ENCODE measurements at places on chromosomes 1 and 21.

GRCh38 chr1:1462318-1462966 is 9.1 kb upstream of the ATAD3B start:
- DNase-seq: no peak

DNA sequence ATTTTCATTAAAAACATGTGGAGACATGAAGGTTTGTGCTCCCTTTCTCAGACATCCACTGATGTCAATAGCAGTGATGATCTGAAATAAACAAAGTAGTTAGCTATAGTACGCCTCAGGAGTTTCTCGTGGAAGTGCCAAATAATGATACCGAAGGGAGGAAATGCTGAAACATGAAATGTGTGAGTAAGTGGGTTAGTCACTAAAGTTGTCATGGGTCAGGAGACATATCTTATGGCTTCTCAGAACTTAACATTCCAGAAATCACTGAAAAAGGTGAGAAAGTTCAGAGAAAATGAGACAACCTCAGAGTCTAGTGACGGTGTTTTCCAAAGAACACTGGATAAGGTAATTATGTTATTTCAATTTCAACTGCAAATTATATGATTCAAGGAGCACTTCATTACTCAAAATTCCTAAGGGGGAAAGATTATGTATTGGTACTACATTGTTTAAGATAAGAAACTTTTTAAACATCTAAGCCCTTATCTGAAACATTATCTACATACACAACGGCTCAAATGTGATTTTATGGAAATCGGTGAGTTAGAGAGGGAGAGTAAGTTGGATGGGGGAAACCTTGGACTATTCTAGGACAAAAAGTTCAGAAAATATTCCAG is 20.6 kb downstream of the NIBAN1 start:
- no peak for DNase-seq

DNA sequence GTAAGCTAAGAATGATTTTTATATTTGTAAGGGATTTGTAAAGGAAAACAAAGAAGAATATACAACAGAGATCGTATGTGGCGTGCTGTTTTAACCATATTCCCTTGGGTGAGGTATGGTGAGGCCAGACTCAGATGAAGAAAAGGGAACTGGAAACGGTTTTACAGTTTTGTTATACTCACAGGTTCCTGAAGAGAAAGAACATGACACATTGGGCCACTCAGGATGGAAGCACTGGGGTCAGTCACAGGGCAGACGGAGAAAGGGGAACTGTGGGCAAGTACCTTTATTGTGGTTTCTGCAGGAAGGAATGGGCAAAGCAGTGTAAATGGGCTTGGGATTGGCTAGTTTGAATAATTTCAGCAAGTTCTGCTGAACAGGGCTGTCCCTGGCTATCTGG is 177.4 kb downstream of the LBR start:
- no peak for DNase-seq

DNA sequence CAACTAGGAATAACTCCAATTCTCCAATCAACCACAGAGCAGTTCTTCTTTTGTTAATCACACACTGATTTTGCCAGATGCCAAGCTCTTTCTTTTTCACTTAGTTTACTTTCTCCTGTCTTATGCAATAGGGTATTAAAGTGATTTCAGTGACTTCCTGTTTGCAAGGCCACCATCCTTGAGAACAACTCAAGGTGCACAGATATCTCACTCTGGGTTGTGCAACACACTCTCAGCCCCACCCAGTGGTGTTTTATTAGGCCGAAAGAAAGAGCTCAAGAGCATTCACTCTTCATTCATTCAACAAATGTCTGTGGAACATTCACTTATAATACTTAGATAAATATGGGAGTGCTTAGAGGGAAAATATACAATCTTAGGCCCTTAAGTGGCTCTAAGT is 352.5 kb downstream of the ZNF326 start:
- no peak for DNase-seq

DNA sequence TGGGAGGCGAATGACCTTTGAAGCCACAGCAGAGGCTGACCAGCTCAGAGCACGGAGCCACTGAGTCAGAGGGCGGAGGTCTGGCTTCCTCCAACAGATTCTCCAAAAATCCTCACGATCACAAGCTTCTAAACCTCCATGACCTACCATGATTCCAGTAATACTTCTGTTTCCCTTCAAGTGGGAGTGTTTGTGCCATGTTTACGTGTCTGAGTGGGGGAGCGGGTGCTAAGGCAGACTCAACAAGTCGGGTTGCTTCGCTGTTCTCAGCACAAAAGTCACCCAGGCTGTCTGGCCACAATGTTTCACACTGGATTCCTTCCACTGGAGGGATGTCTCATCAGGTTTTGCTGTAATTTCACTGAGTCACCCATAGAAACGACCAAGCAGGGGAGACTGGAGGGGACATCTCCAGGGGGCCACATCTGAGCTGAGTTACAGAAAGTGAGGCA is 86.2 kb downstream of the SLC66A1 start:
- DNase-seq: no peak

- DNase-seq: peak; percentile 65
Measured at GRCh38 chr1:179867493-179868330, 9.9 kb downstream of the TOR1AIP2 start.

DNA sequence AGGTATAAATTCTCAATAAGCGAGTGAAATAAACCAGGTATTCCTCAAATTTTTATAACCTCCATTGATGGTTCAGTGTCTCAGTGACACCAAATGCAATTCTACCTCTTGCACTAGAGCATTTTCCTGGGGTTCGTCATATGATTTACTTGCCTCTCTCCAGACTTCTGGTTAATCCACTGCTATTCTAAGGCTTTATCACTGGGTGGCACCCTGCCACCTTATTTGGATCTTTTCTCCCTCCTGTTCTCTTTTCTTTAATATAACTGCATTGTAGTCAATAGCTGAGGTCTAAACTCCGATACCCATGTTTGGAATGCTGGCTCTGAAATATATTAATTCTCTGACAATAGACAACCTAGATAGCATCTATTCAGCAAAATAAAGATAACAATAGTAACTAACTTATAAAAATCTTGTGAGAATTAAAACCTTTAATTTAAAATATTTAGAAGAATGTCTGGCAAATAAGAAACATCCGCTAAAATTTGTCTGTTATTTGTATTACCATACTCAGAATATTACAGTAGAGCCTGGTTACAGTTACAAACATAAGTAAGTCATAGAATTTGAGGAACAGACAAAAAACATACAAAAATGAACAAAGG is 436.4 kb downstream of the PLA2G4A start:
- no peak for DNase-seq

DNA sequence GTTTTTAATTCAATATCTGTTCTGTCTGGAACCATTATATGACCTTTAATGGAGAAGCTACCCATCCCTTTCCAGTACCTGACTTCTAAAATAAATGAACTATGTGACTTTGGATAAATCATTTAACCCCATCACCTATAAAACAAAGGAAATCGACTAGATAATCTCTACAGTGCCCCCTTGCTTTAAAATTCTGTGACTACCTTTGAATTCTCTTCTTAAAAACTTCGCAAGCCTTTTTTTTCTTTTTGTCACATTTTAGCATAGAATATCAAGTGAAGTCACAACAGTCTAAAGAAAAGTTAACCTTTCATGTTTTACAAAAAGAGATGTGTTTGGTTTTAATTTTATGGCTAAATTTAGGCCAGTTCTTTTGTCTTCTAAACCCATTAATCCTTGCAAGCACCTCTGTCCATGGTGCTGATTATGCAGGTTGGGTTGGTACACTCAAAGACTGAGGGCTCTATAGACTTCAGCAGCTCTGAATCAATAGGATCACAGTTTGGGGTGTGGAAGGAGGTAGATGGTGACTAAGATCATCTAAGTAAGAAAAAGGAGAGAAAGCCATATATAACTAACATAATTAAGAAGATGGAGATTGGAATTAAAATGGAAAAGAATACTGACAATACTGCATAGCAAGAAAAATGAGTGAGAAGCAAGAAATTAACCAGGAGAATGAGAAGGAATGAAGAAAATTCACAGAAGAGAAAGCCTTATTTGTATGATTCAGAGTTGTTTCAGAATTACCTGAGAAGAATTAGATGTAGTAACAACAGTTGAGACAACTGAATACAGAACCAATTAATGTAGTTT is 59.2 kb downstream of the TBX15 start:
- DNase-seq: no peak

- no peak for DNase-seq
Measured at GRCh38 chr1:164648636-164649035, 89.7 kb downstream of the PBX1 start.

GRCh38 chr1:47224676-47225399 is 7.2 kb downstream of the TAL1 start:
- DNase-seq: peak; percentile 54

DNA sequence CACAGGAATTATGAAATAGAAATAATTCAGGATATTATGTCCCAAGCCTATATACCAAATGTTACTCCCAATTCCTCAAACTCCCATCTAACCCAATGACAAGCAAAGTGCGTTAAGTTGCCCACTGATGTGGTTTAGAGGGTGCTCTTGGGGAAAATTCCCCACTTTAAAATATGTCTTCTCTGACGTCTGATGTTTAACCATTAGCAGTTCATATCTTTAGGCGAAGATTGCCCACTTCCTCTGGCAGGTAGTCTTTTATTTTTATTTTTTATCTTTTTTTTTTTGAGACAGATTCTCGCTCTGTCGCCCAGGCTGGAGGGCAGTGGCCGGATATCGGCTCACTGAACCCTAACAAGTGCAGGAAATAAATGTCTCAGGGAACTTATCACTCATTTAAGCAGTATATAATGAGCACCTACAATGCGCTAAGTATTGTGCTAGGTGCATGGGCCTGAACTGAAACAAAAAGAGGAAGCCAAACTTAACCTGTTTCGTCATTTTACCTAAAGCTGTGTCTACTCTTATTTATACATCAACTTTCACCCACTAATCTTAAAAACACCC is 1.3 kb upstream of the LYST start:
- no peak for DNase-seq

- no peak for DNase-seq
Measured at GRCh38 chr1:21716169-21716568, 47.0 kb upstream of the RAP1GAP start.

DNA sequence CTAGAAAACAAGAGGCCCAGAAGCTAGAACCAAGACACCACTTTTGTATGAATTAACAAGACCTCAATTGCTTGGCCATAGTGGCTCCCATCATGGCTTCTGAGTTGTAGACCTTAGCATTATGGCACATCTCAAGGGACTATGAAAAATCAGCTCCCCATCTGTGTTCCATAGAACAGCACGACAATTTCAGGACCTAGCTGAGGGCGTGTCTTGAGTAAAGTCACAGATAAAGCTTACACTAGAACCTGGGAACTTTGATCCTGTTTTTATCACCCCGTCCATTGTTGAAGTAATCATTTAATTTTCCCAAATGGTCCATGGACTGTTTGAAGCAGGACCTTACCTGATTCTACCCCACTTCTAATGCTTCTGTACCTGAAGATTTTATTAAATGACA is 44.8 kb downstream of the RUNX1 start:
- no peak for DNase-seq

DNA sequence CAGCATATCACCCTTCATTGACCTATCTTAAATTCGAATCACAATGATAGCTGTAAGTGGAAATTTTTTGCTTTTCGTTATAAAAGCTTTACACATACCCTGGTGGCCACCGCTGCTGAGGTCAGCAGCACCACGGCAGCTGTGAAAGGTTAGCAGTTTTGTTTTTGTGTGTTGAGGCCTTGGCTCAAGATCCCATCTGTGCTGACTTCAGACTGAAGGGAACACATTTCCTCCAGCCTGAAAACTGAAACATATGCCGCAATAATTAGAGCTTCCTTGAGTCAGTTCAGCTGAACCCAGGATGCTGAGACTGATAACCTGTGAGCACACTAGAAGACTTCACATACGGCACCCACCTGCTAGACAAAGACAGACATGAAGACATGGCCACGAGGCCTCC is 103.0 kb downstream of the SMYD3 start:
- DNase-seq: no peak

DNA sequence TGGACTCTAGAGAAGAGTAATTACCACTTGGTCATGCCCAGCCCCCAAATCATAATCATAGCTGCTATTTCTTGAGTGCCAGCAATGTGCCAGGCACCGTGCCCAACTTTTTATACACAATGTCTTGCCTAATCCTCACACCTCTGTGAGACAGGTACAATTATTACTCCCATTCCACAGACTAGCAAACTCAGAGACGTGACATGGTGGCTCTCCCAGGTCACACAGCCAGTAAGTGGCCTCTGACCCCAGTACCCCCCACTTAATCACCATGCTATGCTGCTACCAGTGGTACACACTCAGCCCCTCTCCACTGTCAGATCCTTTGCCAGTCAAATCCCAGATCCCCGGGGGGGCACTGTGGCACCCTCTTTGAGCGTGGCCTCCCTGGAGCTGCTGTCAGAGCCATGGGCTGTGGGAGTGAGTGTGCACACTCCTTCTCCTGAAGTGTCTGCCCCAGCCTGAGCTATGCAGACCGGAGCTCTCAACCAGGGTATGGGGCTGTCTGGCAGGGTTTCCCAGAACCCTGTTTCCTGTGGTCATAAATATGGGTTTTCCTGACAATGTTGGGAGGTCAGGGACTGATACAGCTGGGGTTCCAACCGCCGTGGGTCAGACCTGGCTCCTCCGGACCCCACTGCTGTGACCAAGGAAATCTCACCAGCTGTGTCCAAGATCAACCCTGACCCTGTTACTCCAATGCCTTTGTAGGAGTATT is 51.8 kb downstream of the LACTBL1 start:
- no peak for DNase-seq

DNA sequence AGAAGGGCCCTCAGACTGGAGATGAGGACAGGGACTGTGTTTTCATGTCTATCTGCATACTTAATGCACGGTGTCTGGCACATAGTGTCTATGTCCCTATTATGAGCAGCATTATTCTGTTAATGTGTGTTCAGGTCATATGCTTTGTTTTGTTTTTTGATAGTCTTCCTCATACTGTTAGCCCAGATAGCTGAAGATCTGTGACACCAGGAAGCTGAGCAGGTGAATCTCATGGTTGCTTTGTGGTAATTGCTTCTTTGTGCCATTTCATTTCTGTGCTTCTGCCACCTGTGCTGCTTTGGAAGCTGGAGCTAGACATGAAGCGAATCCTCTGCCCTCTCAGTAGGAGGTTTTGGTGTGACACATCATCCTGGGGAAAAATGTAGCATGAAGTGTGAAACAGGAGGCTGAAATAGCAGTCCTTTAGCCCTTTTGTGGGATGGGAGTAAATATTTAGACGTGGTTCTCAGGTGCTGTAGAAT is 15.8 kb downstream of the SMAP2 start:
- DNase-seq: no peak

Measured in liver (tissue), 10 donors.